ENCODE measurements at places on chromosomes 13 and 19.
A peak's percentile ranks its signal among the peaks of the same experiment; 100 is the strongest.

- no peak for DNase-seq
These were observed 42.7 kb upstream of the GAS6 start for GRCh38 chr13:113906571-113906970.

DNA sequence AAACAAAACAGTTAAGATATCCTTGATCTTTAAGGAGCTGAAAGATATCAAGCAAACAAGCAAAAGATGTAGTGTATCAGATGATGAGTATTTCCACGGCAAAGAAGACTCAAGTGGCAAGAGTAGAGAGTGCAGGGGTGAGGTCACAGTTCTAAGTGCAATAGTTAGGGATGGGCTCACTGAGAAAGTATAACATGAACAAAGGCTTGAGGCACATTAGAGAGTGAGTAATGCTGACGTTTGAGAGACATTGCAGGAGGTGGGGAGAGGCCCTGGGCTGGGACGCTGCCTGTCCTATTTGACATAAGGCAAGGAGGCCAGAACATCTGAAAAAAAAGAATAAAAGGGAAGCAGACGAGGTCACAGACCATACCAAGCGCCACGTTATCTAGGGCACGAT lies 1.4 kb downstream of the DUXA start:
- no peak for DNase-seq

DNA sequence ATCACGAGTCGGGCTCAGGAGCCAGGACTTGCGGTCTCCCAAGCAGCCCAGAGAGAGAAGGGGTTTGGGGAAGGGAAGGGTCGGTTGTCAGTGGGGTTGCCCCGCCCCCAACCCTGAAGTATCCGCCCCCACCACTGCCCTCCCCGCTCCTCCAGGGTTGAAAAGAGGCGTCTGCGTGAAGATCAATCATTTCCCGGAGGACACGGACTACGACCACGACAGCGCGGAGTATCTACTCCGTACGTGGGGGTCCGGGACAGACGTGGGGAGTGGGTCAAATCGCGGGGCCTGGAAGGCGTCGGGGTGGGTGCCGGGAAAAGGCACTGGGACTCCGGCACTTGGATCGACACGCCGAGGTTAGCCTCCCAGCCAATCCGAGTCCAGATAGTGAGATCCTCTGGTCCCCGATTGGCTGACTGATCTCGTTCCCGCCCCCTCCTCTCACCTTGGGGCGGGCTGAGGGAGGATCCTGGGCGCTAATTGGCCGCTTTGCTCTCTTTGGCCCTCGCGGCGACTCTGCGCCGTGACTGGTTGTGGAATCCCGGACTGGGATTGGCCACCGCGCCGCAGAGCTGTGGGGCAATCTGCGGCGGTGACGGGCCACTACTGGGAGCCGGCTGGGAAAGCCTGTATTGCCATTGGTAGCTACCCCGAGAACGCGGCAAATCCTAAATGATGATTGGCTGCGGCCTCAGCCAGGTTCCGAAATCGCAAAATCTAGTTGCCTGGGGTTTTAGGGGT lies 13.3 kb upstream of the CACNG6 start:
- no peak for DNase-seq

DNA sequence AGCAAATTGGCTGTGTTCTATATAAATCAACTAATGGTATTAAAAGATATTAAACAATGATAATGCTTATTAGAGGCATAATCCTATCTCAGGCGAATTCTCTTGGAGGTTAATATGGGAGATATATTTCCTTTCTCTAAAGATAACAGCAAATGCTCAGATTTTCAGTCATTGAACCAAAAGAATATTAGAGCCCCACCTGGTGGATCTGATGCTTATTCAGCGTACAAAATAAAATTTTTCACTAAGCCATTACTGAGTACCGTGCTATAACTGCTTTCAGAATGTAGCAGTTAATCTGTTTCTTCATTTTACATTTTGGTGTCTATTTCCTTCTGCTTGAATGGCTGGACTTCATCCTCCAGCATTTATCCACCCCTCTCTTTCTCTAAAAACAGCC lies 143.3 kb upstream of the IPO5 start:
- no peak for DNase-seq

- DNase-seq: no peak
These were observed 1.0 kb upstream of the KRI1 start for GRCh38 chr19:10566658-10567410.

GRCh38 chr13:40206241-40207000 lies 460.0 kb downstream of the FOXO1 start:
- DNase-seq: peak; percentile 35

DNA sequence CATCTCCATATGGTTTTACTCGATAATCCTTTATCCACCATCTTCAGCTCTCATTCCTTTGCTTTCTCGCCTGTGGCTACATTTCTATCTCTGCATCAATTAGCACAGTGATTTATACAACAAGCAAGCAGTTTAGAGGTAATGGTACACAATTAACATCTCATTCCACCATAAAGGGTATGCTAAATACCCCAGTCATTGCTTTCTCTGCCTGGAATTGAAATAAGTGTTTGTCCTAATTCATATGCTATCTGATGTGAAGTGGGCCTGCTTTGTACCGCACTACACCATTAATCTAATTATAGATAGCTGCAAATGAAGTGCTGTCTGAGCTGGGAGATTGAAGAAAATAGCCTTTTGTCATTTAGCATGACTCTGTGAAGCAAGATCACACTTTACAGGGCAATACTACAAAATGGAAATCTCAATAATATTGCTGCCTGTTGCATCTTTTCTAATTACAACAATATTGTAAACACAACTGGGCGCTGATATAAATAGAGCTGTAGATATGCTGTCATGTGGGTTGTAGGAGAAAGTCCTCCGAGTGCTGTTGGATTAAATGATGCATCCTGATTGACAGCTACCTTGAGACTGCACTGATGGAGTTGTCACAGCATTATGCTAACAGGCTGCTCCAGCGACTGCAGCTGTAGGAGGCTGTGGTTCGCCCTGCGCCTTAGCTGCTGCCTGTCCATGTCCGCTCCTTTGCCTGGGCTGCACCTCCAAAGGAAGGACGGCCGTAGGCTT lies 78.2 kb downstream of the GGACT start:
- no peak for DNase-seq

- no peak for DNase-seq
These were observed 24.6 kb downstream of the CYSLTR2 start for GRCh38 chr13:48678316-48678715.

DNA sequence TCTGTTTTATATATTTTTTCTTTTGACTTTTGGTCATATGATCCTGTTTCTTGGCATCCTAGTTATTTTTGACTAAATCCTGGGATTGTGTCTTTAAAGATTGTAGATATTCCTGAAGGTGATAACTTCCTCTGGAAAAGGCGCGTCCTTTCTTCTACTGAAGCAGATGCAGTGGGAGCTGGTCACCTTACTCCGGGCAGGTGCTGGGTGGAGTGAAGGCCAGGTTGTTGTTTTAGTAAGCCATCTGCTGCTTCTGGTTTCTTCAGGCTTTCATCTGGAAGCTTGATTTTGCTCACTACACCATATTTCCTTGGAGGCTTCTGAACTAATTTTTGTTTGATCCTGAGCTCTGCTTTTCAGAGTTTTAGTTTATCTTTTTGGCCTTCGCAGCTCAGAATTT lies 21.5 kb downstream of the URI1 start:
- no peak for DNase-seq

GRCh38 chr13:37766502-37766901 lies 103.1 kb downstream of the TRPC4 start:
- DNase-seq: no peak

- DNase-seq: no peak
These were observed 58.3 kb downstream of the RAP2A start for GRCh38 chr13:97492257-97492656.

DNA sequence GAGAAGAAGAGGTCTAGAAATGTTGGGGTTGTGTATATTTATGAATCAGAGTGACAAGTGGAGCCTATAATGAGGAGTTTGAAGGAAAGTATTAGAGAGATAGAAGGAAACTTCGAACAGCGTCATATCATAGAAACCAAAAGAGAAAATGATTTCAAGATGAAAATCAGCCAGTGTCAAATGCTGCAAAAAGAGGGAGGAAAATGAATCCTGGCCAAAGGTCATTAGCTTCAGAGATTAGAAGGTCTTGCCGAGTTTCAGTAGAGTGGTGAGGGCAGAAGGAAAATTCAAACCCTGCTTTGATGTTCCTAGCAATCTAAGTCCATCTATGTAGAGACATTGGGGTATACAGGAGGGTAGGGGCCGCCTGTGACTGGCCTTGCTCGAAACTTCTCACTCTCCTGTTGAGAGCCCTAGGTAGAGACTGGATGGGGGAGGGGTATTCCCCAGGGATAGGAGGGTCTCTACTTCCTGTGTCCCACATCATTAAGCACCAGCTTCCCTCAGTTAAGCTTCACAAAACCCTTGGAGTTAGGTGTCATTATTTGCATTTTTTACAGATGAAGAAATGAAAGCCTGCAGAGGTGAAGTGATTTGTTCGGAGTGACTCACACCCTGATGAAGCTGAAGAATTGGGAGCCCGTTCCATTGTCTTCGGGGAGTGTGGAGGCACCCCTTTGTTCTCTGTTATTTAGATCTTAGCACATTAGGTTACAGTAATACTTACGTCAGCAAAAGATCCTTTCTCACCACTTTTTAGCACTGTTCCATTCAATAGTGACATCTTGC lies 62.8 kb downstream of the FGF9 start:
- no peak for DNase-seq

DNA sequence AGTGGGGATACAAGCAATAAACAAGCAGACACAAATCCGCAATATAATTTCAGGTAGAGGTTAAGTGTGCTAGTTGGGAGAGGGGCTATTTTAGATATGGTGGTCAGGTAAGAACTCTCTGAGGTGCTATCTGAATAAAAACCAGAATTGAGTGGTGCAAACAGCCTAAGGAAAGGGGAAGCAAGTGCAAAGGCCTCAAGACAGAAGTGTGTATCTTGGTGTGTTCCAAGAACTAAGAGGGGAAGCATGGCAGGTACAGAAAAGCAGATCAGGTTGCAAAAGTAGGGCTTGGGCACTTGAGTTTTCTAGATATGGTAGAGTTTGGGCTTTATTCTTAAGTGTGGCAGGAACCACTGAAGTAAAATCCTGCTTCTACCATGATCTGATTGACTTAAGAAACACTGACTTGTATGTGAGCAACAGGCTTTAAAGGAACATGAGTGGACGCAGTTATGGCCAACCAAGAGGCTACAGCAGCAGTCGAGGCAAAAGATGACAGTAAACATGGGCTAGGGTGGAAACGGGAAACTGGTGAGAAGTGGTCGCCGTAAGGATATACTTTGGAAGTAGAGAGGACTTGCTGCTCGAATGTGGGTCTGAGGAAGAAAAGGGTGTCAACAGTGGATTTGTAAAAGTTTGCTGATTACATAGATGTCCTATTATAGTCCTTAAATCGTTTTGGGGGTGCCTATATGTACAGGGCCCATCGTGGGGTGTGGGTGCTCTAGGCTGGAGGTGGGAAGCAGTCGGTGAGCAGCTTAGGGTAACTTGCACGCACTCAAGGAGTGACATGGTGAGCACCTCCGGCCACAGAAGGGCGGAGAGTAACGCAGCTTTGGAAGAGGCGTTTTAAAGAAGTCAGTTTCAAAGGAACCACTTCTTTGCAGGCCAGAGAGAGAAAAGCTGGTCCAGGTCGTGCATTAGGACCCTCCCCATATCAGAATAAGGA lies 677 bp downstream of the TGDS start:
- peak; percentile 12 for DNase-seq

- DNase-seq: no peak
These were observed 3.2 kb downstream of the LILRA5 start for GRCh38 chr19:54309811-54310210.

GRCh38 chr13:44040070-44040817 lies 160.5 kb downstream of the LACC1 start:
- no peak for DNase-seq

DNA sequence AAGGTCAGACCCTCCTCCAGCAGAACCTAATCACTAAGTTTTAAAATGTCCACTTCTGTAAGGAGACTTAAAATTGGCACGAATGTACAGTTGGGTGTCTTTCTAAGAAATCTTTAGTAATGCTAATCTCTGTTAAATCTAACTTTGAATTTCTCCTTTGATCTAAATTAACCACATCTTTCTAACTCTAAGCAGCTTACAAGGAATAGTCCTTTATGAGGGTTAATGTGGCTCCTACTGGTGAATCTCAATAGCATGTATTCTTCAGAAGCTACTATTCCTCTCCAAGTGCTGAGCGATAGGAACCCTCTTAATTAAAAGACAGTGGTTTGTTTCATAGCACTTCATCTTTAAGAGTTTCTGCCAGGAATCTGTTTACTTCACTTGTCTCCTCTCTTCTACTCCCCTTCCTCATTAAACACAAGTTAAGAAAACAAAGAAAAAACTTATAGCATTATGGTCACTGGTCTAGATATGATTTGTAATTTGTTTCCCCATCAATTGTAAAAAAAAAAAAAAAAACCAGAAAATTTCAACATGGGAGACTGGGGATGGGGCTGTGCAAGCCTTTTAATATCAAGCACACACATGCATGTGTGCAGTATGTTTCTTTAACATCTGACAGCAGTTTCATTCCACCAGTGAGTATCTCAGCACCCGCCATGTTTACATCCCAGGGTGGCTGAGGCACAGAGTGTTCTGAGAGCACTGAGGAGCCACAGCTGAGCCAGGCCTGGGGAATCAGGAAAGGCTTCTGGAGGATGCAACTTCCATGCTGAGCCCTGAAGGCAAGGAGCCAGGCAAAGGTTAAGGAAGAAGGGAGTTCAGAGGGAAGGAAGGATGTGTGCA lies 57.7 kb downstream of the ATP7B start:
- no peak for DNase-seq

DNA sequence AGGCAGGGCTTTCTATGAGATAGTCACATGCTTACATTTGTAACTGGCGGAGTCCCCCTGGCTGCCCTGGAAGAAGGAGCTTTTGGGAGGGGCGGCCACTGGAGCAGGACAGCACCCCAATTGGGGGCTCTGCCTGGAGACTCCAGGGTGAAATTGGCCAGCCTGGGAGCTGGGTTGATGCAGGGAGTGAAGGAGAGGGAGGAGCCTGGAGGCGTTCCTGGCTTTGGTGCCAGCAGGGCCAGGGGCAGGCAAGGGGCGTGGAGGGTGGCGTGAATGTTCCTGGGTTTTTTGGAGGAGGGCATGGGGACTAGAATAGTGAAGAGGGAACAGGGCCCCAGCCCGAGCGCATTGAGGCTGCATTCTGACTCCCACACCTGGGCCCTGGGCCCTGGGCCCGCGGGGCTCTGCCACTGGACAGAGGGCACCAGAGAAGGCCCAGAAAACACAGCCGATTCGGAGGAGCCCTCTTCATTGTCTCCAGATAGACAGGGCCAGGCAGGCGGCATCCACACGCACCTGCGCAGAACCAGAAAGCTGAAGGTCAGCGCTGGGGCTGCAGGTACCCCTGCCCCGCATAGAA lies 29.5 kb downstream of the COMP start:
- DNase-seq: no peak
